ENCODE measurements at places on chromosomes 1 and 21.

GRCh38 chr1:218459450-218459849 is 114.3 kb downstream of the TGFB2 start:
- DNase-seq = peak; percentile 65

GRCh38 chr1:246066573-246066972 is 440.5 kb downstream of the SMYD3 start:
- DNase-seq = no peak

- no peak for DNase-seq
Measured at GRCh38 chr1:24528744-24529143, 26.1 kb downstream of the RCAN3 start.

DNA sequence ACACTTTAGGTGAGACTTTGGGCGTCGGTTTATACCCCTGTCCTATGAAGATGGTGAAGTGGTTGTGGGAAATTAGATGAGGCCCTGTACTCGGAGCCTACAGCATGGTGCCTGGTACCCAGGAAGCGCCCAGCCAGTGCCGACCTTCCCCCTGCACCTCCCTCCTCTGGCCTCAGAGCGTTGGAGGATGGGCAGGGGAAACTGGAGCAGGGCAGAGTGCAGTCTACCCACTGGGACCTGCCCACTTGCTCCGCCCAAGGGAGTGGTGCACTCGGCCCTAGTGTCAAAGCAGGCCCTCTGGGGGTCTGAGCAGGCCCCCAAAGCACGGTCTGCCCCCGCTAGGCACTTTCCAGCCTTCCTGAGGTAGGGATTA is 13.0 kb upstream of the TTC22 start:
- no peak for DNase-seq

DNA sequence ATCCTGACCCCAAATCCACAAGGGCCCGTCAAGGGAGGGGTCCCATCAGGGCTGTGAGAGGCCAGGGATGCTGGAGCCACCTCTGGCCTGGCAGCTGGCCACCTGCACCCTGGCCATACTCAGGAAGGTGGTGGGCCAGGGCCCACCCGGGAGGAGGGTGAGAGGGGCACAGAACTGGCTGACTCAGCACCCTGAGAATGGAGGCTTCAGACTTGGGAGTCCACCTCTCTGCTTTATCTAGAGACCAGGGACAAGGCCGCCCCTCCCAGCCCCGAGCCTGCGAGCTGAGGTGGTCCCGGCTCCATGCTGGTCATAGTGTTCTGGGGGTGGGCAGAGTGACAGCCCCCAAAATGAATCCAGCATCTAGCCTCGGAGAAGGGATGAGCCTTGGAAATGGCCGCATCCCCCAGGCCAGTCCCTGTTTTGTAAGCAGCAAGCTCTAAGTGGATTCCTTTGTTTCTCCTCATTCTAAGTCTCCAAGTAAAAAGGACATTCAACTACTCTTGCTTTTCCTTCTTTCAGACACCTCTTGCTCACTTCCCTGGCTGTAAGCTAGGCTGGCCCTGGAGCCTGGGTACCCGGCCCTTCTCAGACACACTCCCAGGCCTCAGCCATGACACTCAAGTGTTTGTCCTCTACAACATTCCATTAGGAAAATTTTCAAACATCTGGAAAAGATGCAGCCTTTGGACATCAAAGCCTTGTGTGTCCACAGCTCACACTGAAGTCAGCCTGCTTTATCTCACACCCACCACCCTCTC is 12.3 kb downstream of the WNT3A start:
- DNase-seq = no peak

GRCh38 chr1:33302325-33302724 is 18.6 kb downstream of the A3GALT2 start:
- DNase-seq = no peak

- no peak for DNase-seq
Measured at GRCh38 chr1:110243574-110243973, 33.5 kb downstream of the KCNC4 start.

GRCh38 chr1:3005771-3006170 is 15.5 kb upstream of the ACTRT2 start:
- DNase-seq = no peak

DNA sequence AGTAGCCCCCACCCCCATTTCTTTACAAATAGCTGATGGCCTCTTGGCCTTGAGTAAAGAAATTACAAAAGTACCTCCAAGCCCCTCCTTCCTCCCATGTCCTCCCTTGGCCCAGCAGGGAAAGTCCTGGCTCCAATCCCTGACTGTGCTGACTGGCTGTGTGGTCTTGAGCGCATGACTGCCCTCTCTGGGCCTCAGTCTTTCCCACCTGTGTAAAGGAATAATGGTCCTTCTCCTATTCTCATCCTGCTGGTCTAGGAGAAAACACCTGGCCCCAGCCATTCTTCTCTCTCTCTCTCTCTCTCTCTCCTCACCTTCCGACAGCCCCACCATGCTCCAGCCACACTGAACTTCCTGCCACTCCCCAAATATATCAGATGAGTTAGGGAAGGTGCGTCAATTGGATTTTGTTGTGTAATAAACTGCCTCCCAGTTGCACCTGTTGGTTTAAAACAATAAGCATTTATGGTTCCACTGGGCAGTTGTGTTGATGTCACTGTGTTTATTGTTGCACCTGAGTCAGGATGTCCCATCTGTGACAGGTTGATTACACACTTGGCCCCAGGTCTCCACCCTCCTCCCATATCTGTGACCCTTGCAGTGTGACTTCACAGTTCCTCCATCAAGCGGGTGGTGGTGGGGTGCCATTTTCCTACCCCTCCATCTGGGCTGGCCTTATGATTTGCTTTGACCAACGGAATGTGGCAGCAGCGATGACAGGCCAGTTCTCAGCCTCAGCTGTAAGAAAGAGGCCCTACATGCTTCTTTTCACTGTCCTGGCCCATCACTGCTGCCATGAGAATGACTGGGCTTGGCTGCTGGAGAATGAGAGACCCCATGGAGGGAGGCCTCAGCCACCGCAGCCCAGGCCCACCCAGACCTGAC is 22.3 kb upstream of the LRP8 start:
- DNase-seq = no peak

- no peak for DNase-seq
Measured at GRCh38 chr21:39681845-39682244, 63.1 kb upstream of the IGSF5 start.

GRCh38 chr1:150235852-150236613 is at the start of gene ANP32E:
Gene ANP32E (minus strand): TSS chr1:150236112. CDS start chr1:150235786, 326 bp downstream.
- peak; percentile 100 for DNase-seq

DNA sequence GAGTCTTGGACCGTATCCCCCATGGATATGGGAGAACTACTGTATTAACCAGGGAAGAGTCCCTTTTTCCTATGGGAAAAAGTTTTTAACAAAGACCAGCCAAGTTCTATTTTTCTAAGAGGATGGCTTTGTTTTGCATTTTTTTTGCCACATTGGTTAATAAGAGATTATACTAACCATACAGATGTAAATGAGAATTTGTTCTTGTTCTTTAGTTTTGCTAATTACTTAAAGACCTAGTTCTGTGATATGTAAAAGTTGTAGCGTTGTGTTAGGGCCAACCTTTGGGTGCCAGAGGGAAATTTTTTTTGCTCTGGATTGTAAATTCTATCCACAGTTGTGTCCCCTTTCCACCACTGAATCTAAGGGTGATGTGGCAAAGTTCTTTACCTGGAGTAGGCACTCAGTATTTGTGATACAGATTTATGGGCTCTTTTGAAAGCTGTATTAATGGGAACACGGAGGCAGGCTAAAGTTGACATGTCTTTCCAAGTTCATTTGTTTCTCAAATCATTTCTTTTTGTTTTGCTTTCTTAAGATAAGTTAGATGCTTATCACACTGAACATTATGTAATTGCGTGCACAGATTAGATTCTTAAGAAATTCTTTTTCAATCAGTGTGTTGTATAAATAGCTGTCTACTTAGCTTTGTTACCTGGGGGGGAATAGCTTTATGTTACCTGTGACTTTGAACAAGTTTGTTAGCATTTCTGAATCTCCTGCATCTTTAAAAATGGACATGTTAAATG is 2.9 kb downstream of the SOAT1 start:
- no peak for DNase-seq

GRCh38 chr1:14486401-14487201 is 111.9 kb upstream of the KAZN start:
- peak; percentile 33 for DNase-seq

GRCh38 chr1:20948101-20948500 is 161.0 kb upstream of the HP1BP3 start:
- no peak for DNase-seq

DNA sequence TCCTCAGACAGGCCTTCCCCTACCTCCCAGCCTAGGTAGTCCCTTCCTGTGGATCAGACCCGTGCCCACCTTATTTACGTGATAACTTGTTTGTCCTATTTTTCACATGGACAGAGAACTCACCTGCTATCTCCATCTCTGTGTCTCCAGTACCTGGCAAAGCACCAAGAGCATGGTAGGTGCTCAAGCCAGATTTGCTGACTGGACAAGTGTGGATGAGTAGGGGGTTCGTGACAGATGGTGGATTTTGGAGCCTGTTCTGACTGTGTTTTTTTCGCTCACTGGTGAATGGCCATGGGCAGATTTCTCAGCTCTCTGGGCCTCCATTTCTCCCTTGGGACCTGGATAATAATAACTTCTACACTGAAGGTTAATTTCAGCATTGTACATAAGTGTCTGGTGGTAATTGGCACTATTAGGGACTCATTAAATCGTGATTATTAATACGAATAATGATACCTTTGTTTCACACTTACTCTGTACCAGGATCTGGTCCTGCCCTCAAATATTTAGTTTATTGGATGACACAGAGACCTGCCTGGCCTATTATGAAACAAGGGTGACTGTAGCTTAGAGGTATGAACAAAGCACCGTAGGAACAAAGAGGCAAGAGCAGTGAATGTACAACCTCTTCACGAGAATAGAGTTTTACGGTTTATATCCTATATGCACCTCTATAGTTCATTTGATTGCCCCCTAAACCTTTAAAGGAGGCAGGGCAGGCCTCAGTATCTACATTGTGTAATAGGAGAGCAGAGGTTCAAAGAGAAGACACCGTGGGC is 24.5 kb upstream of the SLC26A9 start:
- DNase-seq = no peak

DNA sequence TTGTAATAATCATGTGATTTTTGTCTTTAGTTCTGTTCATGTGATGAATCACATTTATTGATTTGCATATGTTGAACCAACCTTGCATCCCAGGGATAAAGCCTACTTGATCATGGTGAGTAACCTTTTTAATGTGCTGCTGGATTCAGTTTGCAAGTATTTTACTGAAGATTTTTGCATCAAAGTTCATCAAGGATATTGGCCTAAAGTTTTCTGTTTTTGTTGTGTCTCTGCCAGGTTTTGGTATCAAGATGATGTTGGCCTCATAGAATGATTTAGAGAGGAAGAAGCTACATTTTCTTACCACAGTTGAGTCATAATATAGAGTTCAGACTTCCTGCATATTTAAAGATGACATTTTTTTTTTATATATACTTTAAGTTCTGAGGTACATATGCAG is 455.9 kb downstream of the PLPP3 start:
- DNase-seq = no peak

- no peak for DNase-seq
Measured at GRCh38 chr1:30652152-30652841, 71.1 kb downstream of the MATN1 start.

- peak; percentile 71 for DNase-seq
Measured at GRCh38 chr1:182101415-182102042, 40.0 kb upstream of the ZNF648 start.

DNA sequence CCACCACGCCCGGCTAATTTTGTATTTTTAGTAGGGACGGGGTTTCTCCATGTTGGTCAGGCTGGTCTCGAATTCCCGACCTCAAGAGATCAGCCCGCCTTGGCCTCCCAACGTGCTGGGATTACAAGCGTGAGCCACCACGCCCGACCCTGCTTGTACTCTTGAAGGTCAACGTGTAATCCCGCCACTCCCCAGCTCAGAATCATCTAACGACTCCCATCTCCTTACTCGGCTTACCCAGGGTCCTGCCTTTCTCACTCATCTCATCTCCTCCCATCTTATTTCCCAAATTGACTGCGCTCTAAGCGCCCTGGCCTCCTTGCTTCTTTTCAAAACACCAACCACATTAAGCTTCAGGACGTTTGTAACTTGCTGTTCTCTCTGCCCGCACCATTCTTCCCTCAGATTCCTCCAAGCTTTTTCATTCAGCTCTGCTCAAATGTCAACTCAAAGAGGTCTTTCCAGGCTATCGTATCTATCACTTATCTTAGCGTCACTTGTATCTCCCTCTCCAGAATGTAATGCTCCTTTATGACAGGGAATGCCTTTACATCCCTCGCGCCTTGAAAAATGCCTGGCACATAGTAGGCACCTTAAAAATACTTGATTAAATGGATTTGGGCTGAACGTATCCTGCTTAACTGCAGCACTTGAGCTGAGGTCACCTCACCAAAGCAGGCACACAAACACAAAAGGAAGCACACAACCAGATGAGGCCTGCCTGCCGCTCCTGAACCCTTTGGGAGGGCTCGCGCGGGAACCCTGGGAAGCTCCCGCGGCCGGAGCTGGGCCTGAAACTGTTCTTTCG is 1.4 kb upstream of the USP1 start:
- DNase-seq = no peak

DNA sequence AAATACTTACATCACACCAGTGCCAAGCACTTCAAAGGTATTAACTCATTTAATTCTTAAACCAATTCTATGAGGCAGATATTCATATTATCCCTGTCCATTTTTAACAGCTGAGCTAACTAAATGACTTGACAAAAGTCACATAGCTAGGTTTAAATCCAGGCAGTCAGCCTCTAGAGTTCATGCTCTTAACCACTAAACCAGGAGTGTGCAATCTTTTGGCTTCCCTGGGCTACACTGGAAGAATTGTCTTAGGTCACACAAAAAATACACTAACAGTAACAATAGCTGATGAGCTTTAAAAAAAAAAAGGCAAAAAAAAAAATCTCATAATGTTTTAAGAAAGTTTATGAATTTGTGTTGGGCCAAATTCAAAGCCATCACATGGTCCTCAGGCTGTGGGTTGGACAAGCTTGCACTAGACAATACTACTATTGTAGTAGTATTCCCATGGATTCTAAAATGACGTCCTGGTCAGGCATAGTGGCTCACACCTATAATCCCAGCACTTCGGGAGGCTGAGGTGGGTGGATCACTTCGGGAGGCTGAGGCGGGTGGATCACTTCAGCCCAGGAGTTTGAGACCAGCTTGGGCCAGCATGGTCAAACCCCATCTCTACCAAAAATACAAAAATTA is 10.0 kb downstream of the UBR4 start:
- DNase-seq = no peak

GRCh38 chr1:239306426-239306825 is 79.9 kb upstream of the CHRM3 start:
- no peak for DNase-seq

DNA sequence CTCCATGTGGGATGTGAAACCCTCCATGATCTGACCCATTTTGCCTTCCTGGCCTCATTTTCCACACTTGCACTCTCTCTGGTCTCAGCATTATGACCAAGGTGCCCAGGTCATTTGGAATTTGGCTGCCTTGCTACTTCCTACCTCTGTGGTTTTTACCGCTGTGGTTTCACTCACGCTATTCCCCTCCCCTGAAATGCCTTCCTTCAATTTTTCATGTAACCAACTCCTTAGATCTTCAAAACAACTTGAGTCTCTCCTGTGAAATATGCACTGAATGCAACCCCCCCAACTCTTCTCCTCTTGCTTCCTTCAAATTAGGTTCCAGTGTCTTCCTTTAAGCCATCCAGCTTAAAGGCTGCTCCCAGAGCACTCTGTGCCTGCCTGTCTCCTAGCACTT is 50.1 kb downstream of the PHC2 start:
- no peak for DNase-seq

Measured in T47D (cell line).